SK-N-SH (cell line): ENCODE measurements at places on chromosomes 7 and 10. TPM values are rescaled to one million over a fixed set of nuclear protein-coding genes. Genes with fewer than 3 reads are reported as not detected.

GRCh38 chr7:52656098-52656497, 379.3 kb upstream of the POM121L12 start:
- no peak for DNase-seq

Gene PNPLA8
- 7.2 and 9.8 TPM in 2 replicates for polyA plus RNA-seq

DNA sequence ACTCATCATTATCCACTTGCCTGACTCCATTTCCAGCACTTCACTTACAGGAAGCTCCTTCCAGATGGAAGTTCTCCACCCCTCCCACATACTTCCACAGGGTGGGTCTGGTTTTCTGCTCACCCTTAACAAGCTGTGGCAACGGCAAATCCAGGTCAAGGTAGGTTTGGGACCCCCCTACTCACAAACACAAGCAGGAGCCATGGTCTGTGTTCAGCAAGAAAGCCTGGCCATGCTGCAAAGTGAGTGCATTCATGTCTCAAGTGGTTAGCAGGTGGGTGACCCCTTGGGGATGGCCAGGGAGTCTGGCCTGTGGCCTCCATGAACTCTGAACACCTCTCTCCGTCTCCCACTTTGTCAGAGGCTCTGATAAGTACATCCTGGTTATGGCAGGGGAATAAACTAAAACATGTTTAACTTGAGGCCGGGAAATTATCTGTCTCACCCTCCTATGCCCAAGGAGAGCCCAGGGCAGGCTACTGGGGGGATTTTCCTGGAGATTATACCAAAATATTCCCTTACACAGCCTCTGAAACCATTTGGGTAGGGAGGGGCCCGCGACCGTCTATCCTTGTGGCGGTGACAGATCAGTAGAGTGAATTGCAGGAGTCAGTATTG, 844 bp downstream of the XPNPEP1 start:
- peak; percentile 26 for DNase-seq

Gene SLC29A4
- polyA plus RNA-seq = 11.2 and 12.3 TPM in 2 replicates

GRCh38 chr10:24722131-24722675, 1.5 kb downstream of the ARHGAP21 start:
- no peak for DNase-seq

DNA sequence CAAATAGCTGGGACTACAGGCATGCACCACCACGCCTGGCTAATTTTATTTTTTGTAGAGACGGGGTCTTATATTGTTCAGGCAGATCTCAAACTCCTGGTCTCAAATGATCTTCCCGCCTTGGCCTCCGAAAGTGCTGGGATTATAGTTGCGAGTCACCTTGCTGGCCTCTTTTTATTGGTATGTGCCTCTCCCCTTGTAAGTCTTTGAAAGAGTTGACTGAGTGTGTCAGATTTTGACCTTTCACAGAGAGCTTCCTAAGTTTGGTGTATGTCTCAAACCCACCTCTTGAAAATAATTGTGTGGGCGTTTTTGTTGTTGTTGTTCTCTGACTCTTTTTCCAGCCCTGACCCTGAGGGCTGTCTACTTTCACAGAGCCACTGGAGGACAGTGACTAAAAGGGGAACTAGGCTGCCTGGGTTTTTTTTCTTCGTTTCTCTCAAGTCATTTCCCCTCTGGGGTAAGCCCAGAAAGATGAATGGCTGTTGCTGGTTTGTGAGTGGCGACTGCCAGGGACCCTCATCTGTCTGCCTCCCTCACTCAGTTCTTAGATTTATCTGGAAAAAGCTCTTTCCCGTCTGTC, 262.8 kb downstream of the ZEB1 start:
- DNase-seq = peak; percentile 38

DNA sequence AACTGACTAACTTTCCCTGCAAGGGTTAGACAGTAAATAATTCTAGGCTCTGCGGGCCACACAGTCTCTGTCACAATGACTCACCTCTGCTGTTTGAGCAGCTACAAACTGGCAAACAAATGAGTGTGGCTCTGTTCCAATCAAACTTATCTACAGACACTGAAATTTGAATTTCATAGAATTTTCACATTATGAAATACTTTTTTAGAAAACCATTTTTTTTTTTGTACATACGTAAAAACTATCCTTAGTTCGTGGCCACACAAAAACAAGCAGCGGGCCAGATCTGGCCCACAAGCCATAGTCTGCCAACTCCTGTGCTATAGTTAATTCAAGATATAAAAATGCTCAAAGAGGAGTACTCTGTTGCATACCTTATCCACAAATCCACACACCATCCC, 32.6 kb downstream of the PIP4K2A start:
- no peak for DNase-seq

DNA sequence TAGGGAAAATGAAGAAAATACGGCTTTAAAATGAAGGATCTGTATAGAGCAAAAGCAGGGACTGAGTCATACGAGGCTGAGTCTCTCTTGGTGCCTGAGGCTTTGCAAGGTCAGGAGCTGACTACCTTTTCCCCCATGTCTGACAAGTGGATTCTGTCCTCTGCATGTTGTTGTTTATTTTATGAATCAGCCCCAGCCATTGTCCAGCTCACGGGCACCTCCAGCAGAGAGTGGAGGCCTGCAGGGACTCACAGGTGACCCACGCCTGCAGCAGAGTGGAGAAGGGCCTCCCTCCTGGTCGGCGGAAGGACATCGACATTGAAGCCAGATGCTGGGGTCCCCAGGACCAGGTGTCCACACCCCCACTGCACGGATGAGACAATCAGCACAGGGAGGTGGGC, 233.9 kb downstream of the WDR37 start:
- no peak for DNase-seq

Gene HYCC1
- polyA plus RNA-seq = 5.3 and 5.8 TPM in 2 replicates

DNA sequence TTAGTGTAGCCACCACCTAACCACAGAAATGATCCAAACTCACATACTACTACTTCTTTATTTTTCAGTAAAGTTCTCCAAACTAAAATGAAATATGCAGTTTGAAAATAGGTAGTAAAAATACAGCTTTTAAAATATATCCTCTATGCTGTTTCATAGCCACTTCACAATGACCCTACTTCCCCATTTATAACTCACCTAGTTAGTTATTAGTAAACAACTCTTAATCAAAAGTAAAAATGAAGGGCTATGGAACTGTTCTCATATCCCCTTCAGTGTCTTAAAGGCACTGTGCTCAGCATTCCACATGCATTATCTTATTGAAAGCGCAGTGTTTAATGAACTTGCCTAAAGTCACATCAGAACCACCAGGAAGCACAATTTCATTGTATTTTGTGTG, 43.5 kb downstream of the KMT2C start:
- no peak for DNase-seq

- DNase-seq = no peak
Observed at GRCh38 chr7:105350906-105351305, 37.8 kb downstream of the SRPK2 start.

DNA sequence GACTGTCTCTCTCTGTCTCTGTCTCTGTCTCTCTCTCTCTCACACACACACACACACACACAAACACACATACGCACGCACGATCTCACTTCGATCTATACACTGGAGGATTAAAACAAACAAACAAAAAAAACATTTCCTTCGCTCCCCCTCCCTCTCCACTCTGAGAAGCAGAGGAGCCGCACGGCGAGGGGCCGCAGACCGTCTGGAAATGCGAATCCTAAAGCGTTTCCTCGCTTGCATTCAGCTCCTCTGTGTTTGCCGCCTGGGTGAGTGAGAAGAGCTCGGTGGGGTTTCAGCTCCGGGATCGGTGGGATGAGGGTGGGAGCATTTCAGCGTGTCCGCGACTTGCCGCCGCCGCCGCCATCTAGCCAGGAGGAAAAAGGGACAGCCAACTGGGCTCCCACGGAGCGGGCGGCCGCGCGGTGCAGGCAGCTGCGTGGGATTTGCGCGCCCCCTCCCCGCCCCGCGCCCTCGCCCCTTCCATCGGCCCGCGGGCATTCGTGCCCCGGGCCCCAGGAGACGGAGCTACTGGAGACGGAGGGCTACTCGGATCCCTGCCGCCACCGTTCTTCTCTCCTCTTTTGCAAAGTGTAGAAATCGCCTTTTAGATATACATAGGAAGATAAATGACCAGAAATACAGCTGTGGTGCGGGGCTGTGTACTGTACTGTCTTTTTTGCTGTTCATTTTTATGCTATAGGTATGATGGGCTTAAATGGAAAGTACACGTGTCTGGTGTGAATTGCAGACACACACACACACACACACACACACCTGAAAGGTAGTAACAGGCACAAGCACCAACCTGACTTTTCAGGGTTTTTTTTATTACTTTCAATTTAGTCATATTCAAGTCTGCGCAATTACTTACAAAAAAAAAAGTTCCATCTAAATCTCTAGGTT, 581 bp downstream of the PTPRZ1 start:
- DNase-seq = peak; percentile 60

GRCh38 chr7:149559711-149560110, 62.1 kb upstream of the ZNF746 start:
- DNase-seq = no peak

DNA sequence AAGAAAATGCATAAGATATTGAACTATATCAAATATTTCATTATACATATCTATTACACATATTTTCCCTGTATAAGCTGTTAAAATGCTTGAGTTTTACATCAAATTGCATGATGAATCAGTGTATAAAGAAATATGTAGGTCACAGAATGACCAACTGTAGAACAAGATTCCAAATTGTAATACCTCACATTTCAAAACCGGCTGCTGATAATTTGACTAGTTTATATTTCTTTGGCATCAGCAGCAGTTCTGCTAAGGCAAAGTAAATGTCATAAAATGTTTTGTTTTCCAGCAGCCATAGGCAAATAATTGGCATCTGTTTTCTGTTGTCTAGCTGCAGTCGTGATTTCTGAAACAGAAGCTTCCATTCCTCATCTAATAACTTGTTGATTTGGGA, 633.9 kb downstream of the ARL4A start:
- no peak for DNase-seq

- DNase-seq = peak; percentile 94
Observed at GRCh38 chr10:97759158-97759887, 12.5 kb downstream of the SFRP5 start.

DNA sequence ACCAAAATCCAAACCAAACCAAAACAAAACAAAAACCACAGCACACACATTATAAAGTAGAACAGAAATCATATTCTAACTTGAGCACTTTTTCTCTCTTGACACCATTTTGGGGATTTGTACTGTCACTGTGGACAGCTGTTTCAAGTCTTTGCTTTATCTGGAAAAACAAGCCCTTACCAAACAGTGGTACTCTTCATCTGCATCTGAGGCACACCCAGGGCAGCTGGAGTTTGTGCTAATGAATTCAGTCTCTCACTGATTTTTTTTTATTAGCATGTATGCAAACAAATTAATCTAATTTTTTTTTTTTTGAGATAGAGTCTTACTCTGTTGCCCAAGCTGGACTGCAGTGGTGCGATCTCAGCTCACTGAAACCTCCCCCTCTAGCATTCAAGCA, 171.4 kb downstream of the RAPGEF5 start:
- no peak for DNase-seq

Gene CAMK1D
- 4.1 TPM in 2 replicates for polyA plus RNA-seq

- peak; percentile 42 for DNase-seq
Observed at GRCh38 chr7:122887198-122887597, 938 bp upstream of the CADPS2 start.

- no peak for DNase-seq
Observed at GRCh38 chr10:117674646-117675045, 132.1 kb downstream of the EMX2 start.

- DNase-seq = peak; percentile 61
Observed at GRCh38 chr7:1741751-1742554, 71.9 kb downstream of the ELFN1 start.

Gene SLC39A12
- not detected in 2 replicates for polyA plus RNA-seq

DNA sequence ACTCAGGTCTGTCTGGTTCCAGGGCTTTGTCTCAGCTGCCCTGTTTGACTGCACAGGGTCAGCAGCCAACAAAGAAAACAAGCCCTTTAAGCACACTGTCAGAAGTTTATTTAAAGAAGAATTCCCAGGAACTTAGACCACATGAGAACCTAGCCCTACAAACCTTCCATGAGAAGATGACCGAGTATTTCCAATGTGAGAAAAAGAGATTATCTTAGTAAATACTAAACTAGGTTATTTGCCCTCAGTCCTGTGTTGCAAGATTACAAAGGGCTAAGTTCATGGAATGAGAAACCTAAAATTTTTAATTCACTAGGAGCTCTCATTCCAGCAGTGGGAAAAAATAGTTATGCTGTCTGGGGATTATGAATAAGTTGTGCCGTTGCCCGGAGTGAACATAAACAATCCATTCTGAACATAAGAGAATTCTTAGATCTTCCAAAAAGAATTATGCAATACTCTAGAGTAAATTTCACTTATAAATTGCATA, 46.7 kb downstream of the NOC3L start:
- no peak for DNase-seq

Gene HDAC9
- polyA plus RNA-seq = 11.6 and 19.8 TPM in 2 replicates

Gene ANKRD61
- 0.50 and 0.53 TPM in 2 replicates for polyA plus RNA-seq

GRCh38 chr7:157000741-157001653, 9.5 kb downstream of the MNX1 start:
- DNase-seq = peak; percentile 47

Gene GFRA1
- polyA plus RNA-seq = 1.6 and 2.6 TPM in 2 replicates

Gene PARG
- 12.1 and 15.0 TPM in 2 replicates for polyA plus RNA-seq

Gene C10orf62
- 0.07 and 0.19 TPM in 2 replicates for polyA plus RNA-seq

- no peak for DNase-seq
Observed at GRCh38 chr10:91559169-91559568, 73.7 kb downstream of the PPP1R3C start.

Gene GARIN1A
- polyA plus RNA-seq = 1.2 TPM in 2 replicates

Gene TRIM73
- polyA plus RNA-seq = 1.3 and 1.6 TPM in 2 replicates

- DNase-seq = no peak
Observed at GRCh38 chr10:63744060-63744941, 223.1 kb downstream of the REEP3 start.

DNA sequence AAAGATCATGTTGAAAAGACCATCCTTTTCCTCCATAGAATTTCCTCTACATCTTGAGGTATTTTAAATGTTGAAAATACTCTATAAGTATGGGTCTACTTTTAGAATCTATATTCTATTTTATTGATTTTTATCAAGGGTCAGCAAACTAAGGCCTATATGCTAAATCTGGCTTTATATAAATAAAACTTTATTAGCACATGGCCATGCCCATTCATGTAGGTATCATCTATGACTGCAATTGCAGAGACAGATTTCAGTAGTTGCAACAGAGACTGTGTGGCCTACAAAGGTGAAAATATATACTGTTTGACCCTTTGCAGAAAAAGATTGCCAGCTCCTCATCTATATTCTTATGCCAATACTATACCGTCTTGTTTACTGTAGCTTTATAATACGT, 72.7 kb downstream of the TAX1BP1 start:
- DNase-seq = no peak

Gene OR2A7
- polyA plus RNA-seq = not detected in 2 replicates

DNA sequence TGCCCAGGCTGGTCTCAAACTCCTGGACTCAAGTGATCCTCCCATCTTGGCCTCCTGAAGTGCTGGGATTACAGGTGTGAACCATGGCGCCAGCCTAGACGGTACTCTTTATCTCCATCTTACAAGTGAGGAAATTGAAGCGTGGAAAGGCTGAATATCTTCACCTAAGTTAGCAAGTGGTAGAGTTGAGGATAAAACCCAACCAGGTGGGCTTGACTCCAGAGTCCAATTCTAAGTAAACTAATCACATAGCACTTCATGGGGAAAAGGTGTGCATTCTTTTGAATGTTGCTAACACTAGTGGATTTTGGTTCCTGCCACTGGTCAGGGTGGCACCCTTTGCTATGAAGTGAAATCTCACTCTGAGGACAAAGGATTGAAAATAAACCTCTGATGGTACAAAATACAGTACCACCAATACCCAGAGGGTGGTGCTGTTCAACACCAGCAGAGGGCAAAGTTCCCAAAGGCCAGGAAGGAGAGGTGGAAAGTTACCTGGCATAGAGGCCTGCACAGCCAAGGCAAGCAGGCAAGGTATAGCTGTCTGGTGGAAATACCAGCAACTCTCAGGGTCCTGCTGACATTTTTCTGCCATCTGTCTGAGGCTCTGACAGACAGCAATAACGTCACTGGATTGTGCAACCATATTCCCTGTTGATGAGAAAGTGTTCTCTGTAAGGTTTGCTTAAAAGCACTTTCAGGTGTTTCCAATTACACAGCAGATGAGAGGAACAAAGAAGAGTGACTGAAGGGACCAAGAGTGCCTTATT, 17.6 kb downstream of the ZDHHC16 start:
- DNase-seq = peak; percentile 70
